Activated CD8-positive, alpha-beta memory T cell treated with anti-CD3 and anti-CD28 coated beads for 1 hour (primary cell): ENCODE measurements at places on chromosomes 1 and 21.

- no peak for DNase-seq
These were observed 7.1 kb downstream of the ACOT7 start for GRCh38 chr1:6386371-6386949.

- DNase-seq, result no peak
These were observed 50.6 kb downstream of the OBSCN start for GRCh38 chr1:228258486-228258885.

DNA sequence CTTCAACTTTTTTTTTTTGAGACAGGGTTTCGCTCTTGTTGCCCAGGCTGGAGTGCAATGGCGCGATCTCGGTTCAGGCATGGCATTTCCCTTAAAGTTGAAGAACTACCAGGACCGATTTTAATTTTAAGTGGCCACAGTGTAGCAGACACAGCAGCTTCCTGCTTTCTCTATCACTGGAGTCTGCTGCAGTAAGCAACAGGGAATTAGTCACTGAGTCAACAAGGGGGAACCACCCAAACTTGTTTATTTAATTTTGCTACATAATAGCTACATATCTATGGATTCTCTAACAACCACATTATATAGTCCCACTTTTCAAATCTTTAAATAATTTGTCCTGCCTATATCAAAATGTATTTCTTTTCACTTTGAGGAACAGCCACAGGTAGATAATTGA is 12.5 kb upstream of the TNNI3K start:
- DNase-seq, result no peak

DNA sequence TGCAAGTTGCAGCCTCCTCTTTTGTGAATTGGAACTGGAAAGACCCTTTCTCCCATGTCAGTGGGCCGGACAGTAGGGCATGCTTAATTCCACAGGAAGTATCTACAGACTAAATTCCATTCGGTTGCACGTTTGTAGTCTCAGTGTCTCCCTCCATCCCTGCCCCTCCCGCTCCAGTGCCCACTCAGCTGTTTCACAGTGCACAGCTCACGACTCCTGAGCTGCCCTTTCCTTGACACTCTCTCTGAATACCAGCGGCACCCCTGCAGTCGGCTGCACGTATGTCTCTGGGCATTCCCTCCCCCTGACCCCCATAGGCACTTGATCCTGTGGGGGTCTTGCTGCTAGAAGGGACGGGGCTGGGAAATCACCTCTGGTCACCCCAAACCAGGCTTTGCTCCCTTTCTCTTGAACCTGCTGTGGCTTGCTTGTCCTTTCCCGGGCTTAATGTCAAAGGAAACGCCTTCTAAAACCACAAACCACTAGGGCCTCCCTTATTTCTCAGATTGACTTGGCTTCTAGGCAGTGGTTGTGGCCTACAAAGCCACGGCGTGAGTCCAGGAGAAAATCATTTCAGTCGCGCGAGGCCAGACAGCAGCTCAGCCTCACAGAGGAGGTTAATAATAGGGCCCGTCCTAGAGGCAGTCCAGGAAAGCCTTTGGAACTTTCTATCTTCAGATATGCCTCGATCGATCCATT is 365.3 kb upstream of the PROX1 start:
- no peak for DNase-seq

DNA sequence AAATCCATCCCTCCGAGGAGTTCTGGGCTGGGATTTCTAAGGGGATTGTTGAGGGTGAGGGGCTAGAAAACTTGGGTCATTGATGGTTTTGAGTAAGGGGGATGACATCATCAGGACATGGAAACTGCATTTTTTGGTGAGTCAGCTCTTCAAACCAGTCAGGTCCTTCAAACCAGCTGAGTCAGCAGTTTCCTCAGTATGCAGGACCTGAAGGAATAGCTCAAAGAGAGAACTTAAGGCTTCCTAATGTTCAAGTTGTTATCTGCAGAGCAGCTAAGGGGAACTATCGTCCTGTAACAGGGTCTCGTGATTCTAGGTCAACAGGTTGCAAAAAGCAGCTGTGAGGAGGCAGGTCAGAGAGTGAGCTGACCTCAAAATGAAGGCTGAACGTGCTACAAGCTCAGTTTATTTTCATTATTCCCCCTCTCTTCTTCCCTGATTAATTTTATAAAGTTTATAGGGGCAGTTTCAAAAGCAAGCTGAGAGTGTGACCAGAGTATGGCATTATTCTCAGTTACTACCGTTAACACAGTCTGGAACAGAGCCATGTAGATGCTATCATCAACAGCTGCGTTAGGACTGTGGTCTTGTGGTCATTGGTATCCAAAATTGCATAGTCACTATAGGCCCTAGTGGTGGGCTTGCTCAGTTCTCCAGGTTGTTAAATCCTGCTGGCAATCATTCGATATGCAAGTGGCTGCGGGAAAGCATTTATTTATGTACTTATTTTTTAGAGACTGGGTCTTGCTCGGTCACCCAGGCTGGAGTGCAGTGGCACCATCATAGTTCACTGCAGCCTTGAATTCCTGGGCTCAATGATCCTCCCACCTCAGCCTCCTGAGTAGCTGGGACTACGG is 10.7 kb upstream of the SDC3 start:
- no peak for DNase-seq

- no peak for DNase-seq
These were observed 128.4 kb downstream of the RGS21 start for GRCh38 chr1:192445241-192445640.

DNA sequence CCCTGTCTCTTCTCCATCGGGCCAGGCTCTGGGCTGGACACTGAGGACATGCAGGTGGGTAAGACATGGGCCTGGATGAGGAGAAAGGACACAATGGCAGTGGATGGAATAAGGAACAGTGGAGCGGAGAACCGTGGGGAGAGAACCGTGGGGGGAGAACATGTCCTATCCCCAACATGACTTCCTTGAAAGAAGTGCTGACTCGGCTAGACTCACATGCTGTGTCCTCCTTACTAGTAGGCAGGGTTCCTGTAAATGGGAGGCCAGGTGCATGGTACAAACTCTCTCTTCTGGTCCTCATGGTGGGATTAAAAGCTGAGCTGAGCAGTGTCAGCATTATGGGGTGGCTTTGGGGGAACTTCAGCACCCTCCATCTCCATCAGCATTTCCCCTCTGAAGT is 137.4 kb upstream of the CSF3R start:
- DNase-seq, result no peak

GRCh38 chr21:16840538-16840937 is 672.3 kb upstream of the CXADR start:
- no peak for DNase-seq

DNA sequence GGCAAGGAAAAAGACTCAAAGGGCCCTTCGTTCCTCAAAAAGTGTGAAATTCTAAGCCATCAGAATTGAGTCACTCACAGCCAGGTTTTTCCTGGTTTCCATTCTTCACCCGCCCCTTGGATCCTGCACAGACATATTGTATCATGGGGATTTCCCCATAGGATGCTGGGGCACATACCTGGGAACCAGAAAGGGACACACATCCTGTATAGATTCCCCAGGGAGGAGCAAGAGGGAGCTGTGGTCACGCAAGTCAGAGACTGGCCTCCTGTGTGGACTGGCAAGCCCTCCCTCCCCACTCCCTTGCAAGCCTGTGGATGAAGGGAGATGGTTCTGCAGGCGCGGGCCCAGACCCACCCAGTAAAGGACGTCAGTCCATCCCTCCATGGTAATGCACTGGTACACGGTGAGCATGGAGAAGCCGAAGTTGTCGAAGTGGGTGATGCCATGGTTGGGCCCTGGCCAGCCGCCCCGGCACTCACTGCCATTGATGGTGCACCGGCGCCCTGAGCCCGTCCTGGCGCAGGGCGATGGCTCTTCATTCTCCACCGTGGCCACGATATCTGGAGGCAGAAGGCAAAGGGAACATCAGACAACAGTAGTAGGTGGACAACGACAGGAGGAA is 23.2 kb downstream of the CACNA1S start:
- no peak for DNase-seq

DNA sequence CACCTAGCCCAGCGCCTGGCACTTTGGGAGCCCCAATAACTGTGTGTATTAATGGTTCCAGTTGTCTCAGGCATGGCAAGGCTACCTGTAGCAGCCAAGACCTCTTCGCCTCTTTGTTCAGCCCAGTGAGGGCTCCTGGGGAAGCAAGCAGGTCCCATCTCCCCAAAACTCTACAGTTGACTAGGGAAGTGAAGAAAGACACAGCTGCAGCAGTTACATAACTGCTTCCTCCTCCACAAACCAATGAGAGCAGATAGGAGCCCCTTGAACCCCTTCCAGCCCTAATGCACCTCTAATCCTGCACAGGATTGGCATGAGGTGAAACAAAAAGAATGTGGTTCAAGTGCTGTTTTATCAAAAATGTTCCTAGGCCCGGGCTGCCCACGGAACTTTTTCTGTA is 100.5 kb downstream of the SYF2 start:
- no peak for DNase-seq

DNA sequence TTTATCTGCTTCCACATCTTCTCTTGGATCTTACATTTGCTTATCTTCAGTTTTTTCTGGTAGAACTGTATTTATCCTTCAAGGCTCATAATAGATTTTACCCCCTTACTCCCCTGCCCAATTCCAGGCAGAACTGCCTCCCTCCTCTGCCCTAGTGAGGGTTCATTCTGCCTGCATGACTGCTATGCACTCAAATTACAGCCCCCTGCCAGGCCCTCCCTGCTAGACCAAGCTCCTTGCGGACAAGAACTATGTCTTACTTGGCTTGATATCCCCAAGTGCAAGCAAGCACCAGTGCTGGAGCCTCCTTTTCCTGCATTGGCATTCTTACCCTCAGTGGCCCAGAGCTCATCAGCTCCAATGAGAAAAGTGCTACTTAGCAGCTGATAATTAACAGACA is 18.1 kb downstream of the MAPKAPK2 start:
- no peak for DNase-seq

GRCh38 chr1:206706298-206706791 is 21.6 kb downstream of the MAPKAPK2 start:
- DNase-seq, result no peak

- no peak for DNase-seq
These were observed 7.9 kb downstream of the CSTB start for GRCh38 chr21:43767984-43768867.

DNA sequence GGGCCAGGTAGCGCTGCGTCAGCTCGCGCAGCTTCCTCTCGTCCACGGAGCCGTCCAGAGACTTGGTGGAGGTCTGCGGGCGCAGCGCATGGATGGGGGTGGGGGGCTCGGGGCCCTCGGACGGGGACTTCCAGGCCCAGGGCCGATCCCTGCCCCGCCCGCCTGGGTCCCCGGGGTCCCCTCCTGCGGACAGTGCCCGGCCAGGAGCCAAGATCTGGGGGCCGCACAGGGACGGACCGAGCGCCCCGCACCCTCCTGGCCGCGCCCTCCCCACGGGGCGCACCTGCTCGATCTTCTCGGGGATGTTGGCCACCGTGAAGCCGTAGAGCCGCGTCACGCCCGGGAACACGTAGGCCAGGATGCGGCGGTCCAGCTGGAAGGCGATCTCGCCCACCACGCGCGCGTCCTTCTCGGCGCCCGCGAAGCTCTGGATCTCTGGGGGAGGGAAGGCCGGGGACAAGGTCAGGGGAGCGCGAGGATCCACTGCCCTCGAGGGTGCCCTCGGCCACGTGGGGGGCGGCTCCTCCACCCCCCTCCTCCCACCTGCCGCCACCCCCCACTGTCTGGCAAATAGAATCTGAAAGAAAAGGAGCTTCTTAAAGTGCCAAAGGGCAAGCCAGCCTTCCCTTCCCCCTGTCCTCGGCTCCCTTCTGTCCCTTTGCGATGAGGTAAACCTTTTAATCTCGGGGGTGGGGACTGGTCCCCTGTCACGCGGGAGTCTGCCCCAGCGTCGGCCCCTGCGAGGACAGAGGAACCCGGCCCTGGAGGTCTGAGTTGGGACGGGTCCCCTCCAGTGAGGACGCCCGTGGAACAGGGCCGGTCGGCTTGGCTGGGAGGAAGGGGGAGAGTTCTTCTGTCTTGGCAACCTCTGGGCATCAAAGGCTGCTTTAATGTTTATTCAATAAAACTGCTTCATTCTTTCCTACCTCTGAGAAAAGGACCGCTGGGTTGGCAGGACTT is 6.5 kb upstream of the FTCD start:
- DNase-seq, result no peak
